ENCODE measurements at places on chromosomes 4 and X.

- no peak for DNase-seq
Observed at GRCh38 chr4:178894126-178894525, 1451.9 kb upstream of the AGA start.

DNA sequence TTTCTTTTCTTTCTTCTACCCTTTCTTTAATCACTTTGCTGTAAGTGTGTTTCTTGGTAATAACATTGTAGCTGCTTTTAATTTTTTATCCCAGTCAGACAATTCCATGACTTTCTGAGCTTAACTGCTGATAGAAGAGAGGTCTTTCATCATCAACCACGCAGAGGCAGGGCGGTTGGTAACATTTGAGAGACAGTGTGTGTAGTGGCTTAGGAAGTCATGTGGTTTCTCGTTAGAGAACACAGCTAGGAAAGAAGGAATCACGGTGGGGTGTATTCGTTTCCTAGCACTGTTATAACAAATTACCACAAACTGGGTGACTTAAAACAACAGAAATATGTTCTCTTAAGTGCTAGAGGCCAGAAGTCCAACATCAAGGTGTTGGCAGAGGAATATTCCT, 11.5 kb downstream of the PRPS2 start:
- no peak for DNase-seq

GRCh38 chr4:176636292-176636691, 156.4 kb downstream of the VEGFC start:
- DNase-seq: no peak

DNA sequence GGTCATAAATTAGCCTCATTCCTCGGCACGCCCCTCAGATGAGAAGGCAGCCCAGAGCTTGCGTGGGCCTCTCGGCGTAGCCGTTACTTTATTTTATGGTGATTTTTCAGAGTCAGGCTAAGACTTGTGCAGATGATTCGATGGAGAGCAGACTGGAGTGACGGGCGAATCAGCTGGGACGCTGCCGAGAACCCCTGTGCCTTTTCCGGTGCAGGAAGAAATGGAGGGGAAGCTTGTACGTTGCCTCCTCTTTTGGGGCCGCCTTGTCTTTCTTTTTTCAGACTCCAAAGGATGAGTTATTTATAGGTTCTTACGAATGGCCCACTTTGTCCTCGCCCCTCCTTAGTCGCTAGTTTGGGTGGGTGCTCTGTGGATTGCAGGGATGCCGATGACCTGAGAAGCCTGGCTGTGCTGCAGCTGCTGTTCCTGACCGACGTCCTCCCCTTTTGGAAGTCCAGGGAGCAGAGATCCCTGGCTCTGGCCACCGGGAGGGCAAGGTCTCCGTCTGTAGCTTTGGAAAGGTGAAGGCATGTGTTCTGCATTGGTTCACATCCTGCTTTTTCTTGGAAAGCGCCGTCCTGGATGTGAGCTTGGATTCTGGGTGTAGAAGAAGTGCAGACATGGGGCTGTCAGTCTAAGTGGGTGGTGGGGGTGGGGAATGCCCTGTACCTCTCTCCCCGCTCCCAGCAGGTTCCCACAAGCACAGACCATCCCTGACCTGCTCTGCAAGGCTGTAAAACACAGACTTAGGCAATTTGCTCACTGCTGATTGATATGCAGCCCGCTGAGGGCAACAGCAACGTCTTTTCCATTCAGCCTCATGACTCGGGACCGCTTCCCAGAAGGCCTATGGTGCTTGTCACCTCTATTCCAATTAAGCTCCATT, 9.3 kb downstream of the SORCS2 start:
- no peak for DNase-seq

- no peak for DNase-seq
Observed at GRCh38 chrX:2159393-2159792, 341.4 kb downstream of the DHRSX start.

GRCh38 chr4:123876671-123877101, 480.1 kb downstream of the SPRY1 start:
- DNase-seq: no peak

- no peak for DNase-seq
Observed at GRCh38 chr4:39022241-39022640, 10.0 kb downstream of the TMEM156 start.

- DNase-seq: no peak
Observed at GRCh38 chr4:6112606-6113290, 87.6 kb downstream of the JAKMIP1 start.

DNA sequence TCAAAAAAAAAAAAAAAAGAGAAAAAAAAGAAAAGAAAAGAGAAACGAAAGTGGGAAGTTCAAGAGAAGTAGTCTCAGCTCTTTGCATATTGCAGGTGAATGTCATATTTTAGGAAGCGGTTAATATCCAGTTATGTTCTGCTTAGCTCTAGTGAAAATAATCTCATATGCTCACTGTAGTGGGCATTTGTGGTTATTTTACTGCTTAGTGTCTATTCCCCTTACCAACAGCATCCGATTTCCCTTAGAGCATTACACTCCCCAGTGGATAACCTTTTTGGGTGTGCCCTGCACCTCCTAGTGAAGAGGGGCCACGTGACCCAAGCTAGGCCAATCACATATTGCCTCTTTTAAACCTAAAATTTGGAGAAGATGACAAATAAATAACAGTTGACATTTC, 111.2 kb upstream of the ZNF827 start:
- DNase-seq: no peak

GRCh38 chr4:113540859-113541258, 220.7 kb downstream of the CAMK2D start:
- no peak for DNase-seq

DNA sequence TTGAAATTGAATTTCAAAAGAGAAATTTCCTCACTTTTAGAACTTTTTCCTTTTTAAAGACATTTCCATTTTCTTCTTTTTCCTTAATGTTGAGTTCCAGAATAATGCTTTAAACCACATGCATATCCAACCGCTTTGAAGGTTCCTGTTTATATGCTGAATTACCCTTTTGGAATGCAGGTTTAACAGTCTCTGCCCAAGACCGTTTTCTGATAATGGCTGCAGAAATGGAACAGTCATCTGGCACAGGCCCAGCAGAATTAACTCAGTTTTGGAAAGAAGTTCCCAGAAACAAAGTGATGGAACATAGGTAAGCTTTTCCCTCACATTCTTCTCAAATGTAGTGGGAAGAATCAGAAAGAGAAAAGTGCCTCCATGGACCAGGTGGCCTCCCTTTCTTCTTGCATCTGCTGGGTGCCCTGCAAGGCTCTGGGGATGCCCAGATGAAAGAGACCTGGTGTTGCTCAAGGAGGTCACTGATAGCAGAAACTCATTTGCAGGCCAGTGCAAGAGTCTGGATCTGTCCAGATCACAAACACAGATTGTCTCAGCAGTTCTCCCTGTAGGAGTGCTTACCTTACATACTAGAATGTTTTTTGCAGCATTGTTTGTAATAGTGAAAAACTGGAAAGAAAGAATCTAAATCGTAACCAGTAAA, 42.9 kb downstream of the MOSPD2 start:
- no peak for DNase-seq

- no peak for DNase-seq
Observed at GRCh38 chr4:188778905-188779304, 639.7 kb downstream of the TRIML1 start.

DNA sequence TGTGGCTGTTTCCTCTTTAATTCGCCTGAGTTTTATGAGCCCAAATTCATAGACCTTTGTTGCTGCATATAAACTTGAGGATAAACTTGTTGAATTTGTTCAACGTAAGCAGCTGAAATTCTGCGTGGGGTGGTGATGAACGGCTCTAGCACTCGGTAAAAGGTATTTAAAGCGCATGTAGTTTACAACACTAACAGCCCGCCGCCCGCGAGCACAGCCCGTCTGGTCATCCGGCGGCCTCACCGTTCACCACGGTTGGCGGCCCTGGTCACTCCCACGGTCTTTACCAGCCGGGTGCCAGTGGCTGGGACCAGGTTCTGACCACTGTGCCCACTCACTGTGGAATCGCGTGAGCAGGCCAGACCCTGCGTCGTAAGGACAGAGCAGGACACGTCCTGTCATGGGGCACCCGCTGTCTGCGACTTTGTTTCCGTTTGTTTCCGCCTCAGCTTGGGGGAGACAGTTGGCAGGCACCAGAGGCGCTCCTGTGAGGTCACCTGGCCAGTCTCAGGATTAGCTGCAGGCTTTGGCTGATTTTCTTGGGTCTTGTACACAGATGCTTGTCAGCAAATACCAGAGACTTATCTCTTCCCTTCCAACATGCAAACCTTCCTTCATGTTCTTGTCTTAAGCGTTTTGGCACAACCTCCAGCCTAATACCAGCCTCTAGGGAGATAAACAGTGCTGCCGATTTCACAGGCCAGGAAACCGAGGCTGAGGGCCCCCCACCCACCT, 36.8 kb upstream of the SPON2 start:
- no peak for DNase-seq

DNA sequence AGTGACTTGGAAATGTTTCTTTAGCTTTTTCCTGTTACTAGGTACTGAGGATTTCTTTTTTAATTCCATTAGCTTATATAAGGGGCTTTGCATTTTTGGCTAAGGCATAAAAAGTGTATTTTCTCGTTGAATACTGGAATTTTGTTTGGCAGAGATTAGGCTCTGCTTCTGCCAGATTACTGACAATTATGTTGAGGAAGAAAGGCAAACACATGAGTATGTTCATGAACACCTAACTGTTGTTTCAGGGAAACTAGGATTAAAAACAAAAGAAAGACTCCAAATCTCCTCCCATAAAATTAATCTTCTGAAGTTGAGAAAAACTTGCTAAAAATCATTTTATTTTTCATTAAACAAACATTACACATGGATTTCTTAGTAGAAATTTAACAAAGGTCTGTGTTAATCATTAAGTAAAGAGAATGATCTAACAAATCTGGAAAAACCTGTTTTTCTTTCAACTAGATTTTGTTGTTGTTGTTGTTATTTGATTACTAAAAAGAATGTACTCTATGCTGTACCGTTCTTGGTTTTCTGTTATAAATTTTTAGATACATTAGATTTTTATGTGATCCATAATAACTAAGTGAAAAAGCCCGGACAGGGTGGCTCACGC, 43.3 kb upstream of the STAG2 start:
- DNase-seq: no peak

DNA sequence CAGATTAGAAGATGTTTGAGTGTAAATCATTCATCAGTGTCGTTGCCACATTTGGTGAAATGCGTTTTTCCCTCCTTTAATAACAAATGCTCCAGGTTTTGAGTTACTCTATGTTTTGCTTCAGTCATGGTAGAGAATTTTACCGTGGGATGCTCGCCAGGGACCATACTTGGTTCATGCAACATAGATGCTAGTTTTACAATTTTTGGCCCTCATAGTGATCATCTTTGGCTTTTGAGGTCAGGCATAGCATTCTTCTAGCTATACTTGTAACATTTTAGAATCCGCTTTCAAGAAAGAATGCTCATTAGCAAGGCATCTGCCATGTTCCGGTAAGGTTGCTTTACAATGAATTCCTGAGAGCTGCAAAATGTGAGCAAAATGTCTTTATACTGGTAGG, 147.2 kb downstream of the SPCS3 start:
- no peak for DNase-seq

DNA sequence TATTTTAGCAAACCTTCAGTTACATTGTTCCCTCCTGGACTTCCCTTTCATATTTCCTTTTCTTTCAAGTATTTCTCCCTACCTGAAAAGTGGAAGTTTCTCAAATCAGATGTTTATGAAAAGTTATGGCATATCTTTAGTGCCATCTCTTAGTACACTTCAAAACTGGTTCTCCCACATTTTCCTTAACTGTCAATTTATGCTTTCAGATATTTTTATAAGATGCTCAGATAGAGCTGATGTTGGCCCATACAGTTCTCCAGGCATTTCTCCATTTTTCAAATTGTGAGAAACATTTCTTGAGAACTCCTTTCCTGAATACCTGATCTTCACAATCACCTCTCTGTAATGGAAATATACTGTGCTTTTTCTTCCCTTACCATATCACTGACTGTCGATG, 32.5 kb upstream of the AP1AR start:
- no peak for DNase-seq

GRCh38 chr4:174324236-174324635, 40.5 kb downstream of the CEP44 start:
- DNase-seq: no peak

DNA sequence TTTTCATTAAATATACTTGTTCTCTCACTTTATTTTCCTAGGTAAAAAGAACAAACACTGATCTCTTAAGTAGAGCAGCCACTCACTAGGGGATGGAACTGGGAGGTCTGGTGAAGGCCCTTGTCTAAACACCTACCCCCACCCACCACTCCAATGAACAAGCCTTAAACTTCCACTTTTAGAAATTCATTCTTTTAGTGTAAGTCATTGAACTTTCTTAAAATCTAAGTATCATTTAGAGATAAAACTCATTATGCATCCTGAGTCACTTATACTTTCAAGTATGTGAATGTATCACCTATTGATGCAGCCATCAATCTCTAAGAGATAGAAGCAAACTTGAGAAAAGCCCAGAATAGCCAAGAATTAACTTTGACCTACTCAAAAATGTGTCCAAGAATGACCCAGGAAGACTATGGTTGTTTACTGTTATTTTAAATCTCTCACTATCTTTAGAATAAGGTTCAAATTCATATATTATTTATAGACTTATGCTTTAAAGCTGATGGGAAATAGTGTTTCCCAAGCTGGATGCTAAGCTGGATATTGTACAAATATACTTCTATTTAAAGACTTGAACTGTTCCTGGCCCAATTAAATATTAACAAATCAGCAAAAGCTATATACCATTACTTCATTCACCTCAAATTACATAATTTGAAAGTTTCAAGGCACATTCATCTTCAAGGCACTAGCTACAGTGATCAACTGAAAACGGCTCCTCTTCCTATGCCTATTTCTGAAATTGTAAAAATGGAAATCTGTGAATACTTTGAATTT, 49.5 kb downstream of the CAMK2D start:
- no peak for DNase-seq

- no peak for DNase-seq
Observed at GRCh38 chr4:108168671-108169523, at the start of gene LEF1. Gene LEF1, minus strand, starts transcription at chr4:108168932. Its CDS starts 1,165 bp downstream, at chr4:108167767.

DNA sequence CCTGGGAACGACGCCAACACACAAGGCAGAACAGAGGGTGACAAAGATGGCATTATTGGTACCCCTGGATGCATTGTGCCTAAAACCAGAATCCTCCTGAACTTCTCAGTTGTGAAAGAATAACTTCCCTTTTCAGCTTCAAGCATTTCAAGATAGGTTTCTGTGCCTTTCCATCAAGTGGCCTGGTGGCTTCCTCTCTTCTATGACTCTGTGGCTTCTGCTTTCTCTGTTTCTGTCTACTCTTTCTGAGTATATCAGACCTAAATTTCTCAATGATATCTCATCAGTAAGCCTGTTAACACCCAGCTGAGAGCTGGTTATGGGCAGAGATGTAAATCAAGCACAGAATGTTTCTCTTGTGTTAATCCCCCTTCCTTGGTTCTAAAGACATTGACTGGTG, 21.4 kb upstream of the FAM9B start:
- no peak for DNase-seq

GRCh38 chr4:94406668-94407437, 44.9 kb upstream of the PDLIM5 start:
- peak; percentile 77 for DNase-seq

DNA sequence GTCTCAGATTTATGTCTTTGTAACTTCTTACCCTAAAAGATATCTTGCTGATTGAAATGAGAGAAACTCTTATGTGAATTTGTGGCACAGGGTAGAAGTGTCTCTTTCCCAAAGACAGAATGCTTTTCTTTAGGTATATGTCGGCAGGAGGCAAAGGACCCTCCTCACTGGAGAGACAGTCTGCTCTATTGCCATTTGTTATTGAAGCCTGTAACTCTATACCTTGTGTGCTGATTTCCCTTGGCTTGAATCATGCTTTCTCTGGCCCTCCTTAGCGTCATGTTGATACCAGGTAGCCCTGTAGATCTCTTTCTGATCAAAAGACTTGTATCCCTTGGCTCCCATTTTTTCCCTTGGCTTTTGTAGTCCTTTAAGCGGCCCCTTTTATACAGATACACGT, 284.3 kb downstream of the CXXC4 start:
- DNase-seq: no peak

- no peak for DNase-seq
Observed at GRCh38 chr4:133759428-133759827, 442.2 kb downstream of the PABPC4L start.
